ENCODE measurements at places on chromosomes 6 and 20.

- no peak for DNase-seq
These were observed 398 bp upstream of the SPATS1 start for GRCh38 chr6:44342052-44342451.

DNA sequence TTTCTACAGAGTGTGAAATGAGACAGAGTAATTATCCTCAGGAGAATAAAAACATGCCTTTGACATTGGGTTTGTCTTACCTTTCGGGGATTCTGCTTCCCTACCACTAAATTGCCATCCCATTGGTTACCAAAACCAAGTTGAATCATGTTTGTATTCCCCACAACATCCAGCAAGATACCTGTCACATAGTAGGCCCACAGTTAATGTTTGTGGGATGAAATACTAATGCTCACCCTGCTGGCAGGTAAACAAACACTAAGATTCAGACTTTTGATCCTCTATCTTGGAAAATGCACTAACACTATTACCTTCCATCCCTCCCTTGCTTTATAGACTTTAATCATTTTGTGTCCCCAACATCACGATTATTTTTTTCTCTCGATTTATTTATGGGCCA lies 8.2 kb upstream of the STXBP5 start:
- no peak for DNase-seq

GRCh38 chr6:13479971-13480434 lies 7.4 kb downstream of the GFOD1 start:
- DNase-seq = no peak

DNA sequence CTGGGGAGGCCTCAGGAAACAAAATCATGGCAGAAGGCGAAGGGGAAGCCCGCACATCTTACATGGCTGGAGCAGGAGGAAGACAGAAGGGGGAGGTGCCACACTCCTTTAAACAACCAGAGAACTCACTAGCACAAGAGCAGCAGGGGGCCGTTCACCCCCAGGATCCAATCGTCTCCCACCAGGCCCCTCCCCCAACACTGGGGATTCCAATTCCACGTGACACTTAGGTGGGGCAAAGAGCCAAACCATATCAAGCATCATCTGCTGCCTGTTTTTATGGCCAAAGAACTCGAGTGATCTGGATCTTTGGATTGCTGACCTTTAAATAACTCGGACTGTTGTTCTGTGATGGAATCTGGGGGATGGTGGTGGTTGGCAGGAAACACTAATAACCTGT lies 28.0 kb downstream of the PNLDC1 start:
- DNase-seq = no peak

DNA sequence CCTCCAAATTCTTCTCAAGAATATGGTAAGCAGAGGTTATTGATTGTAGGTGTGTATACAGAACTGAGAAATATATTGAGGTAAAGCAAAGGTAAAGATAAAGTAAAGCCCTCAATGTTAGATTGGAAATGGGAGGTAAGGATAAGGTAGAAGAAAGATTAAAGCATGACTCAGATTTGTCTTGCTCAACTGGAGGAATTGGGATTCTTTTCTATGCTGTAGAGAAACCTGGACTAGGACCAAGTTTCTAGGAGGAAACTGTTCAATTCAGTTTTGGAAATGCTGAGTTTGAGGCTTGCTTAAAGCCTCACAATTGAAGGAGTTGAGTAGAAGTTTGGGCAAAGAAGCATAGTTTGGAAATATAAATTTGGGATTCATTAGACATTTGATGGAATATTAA lies 634.0 kb upstream of the PTCHD4 start:
- DNase-seq = no peak

- no peak for DNase-seq
These were observed 26.2 kb downstream of the TNXB start for GRCh38 chr6:32082935-32083334.

DNA sequence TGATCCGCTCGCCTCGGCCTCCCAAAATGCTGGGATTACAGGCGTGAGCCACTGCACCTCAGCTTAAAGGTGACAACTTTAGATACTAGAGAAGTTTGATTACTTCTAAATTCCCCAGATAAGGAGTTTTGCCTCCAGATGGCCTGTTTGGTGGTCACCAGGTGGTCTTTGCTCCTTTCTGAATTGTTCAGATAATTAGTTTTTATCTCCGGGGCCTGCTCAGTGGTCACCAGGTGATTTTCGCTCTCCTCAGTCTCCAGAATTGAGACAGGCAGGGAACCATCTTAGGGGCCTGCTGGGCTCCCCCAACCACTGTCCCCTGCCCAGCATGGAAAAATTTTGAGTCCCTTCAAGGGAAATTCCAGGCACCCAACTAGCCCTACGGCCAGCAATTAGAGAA lies 62.6 kb downstream of the GPR6 start:
- DNase-seq = no peak

- DNase-seq = no peak
These were observed 104.2 kb upstream of the MLN start for GRCh38 chr6:33908025-33908424.

DNA sequence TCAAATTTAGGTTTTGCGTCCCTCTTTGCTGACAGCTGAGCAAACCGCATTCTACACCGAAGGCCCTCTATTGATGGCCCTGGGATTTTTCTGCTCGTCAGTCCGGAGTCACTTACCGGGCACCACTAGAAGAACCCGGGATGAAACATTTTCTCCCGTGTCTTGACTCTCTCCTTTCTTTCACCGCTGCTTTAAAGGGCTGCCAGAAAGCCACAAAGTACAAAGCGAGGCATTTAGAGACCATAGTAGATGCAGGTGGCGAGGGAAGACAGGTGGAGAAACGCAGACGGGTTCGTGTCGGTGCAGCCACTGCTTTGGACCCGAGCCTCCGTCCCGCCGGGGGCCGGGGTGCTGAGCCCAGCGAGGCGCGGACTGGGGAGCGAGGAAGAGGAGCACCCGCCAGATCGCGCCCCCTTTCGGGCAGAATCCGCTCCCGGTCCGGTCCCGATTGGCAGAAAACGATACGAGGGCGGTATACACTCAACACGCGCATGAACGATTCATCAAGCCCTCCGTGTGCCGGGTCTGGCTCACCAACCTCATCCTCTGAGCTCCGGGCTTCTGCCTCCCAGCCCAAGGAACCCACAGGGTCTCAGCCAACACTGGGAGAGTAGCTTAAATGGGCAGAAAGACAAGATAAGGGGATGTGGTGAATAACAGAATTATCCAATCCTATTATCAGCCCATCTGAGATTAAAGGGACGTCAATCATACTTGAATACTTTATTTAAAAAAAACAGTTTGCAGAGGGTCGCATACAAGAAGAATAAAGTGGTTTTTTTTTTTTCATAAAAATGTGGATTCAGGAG lies 84.9 kb downstream of the TRIM27 start:
- peak; percentile 79 for DNase-seq

- DNase-seq = no peak
These were observed 454.5 kb upstream of the ID4 start for GRCh38 chr6:19382676-19383075.

- DNase-seq = no peak
These were observed 256.4 kb downstream of the GMPR start for GRCh38 chr6:16494793-16495192.

- no peak for DNase-seq
These were observed 126.9 kb downstream of the KCNQ5 start for GRCh38 chr6:72748759-72749158.

DNA sequence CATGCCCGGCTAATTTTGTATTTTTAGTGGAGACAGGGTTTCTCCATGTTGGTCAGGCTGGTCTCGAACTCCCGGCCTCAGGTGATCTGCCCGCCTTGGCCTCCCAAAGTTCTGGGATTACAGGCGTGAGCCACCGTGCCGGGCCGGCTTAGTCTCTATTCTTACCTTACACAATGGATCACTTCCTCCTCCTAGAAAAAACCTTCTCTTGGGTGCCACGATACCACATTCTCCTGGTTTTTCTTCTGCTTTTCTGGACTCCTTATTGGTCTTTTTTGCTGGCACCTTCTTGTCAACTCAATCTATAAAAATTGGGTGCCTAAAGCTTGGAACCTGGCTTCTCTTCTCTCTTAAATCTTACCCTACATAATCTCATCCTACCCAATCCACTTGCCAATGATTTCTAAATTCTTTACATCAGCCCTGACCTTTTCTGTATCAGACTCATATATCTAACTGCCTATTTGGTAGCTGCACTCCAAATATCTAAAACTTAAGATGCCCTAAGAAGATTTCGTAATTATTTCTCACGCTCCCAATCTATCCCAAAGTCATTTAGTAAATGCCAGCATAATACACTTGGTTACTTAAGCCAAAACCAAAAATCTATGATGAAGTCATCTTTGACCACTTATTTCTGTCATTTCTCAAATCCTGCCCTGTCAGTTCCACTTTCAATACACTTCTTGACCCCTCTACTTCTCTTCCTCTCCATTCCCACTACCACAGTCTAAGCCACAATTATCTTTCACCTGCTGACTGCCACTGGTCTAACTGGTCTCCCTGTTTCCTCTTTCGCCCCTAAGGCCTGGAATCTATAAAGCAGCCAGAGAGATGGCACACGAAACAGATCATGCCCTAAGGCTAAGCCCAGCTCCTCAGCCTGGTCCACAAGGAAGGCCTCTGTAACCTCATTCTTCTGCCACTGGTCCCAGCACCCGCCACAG lies 43.2 kb downstream of the ELMO2 start:
- no peak for DNase-seq

GRCh38 chr6:75278474-75279077 lies 6.0 kb downstream of the TMEM30A start:
- DNase-seq = no peak

DNA sequence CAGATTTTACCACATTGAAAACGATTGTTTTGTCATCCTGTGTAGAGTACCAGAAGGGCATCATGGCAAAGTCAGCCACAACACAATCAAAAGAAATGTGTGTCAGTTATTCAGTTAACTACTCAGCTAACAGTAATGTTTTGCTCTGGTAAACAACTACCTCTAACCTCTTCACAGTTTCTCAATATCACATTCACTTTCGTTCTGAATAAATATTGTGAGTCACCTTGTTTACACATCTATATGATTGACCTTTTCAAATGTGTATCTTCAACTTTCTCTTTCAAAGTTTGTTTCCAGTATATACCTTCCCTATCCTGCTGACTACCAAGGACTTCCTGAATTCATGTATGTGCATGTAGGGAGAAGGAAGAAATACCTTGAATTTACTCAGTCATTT lies 216.6 kb upstream of the UFL1 start:
- no peak for DNase-seq

DNA sequence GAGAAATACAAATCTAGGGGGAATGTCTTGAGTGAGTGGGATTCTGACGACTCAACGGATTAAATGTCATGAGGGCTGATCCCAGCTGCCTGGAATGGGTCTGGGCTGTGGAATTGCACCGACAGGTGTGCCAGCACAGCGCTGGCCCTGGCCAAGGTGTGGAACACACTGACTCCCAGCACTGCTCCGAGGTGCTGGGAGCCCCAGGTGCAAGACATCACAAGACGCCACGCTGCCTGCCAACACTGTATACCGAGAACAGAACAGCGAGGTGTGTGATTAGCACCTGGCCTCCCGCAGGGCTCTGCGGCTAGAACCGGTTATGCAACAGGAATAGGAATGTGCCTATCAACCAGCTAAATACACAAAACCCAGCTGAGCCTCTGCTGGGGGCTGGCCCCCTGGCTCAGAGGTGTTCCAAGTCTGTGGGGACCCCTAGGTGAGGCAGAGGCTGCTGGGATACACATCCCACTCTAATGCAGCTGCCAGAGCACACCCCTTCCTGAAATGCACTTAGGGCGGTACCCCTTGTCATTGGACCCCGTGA lies 24.8 kb upstream of the APMAP start:
- DNase-seq = no peak

- DNase-seq = no peak
These were observed 48.9 kb upstream of the CCN6 start for GRCh38 chr6:112005013-112005371.

GRCh38 chr6:118165500-118165899 lies 258.4 kb downstream of the SLC35F1 start:
- no peak for DNase-seq

DNA sequence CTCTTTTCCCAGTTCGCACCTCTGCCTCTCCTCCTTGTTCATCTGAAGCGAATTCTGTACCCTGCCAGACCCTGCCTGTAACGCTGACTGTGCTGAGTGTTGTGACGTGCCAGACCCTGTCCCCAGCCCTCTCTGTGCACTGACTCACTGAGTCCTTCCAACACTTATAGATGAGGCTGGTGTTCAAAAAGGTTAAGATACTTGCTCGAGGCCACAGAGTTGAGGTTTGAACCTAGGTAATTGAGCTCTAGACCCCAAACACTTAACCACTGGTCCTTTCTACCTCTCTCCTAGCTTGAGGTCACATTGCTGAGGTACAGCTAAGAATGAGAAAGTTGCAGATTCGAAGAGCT lies 45.7 kb upstream of the NEDD9 start:
- DNase-seq = no peak

DNA sequence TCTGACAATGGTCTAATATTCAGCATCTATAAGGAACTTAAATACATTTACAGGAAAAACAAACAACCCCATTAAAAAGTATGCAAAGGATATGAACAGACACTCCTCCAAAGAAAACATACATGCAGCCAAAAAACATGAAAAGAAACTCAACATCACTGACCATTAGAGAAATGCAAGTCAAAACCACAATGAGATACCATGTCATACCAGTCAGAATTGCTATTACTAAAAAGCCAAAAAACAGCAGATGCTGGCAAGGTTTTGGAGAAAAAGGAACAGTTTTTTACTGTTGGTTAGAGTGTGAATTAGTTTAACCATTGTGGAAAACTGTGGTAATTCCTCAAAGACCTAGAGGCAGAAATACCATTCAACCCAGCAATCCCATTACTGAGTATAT lies 339.0 kb upstream of the ADGRB3 start:
- no peak for DNase-seq

- DNase-seq = no peak
These were observed 192.1 kb downstream of the SAMD5 start for GRCh38 chr6:147700436-147701209.

DNA sequence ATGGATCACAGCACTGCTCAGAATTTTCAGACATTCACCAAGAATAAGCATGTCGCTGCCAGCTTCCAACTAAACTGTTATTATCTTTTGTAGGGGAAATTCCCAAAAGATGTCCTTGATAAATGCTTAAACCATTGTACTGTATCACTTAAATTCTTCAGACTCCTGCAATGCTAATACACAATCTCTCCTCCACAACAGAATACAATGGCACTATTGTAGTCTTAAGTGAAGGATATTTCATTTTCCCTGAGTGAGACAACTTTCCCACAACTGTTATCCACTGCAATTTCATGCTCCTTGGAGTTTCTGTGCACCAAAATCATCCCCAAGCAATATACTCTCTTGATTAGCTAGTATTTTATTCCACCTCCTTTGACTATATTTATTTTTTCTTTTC lies 189.7 kb downstream of the COL9A1 start:
- DNase-seq = no peak
